ENCODE measurements at places on chromosomes 12 and 14.

DNA sequence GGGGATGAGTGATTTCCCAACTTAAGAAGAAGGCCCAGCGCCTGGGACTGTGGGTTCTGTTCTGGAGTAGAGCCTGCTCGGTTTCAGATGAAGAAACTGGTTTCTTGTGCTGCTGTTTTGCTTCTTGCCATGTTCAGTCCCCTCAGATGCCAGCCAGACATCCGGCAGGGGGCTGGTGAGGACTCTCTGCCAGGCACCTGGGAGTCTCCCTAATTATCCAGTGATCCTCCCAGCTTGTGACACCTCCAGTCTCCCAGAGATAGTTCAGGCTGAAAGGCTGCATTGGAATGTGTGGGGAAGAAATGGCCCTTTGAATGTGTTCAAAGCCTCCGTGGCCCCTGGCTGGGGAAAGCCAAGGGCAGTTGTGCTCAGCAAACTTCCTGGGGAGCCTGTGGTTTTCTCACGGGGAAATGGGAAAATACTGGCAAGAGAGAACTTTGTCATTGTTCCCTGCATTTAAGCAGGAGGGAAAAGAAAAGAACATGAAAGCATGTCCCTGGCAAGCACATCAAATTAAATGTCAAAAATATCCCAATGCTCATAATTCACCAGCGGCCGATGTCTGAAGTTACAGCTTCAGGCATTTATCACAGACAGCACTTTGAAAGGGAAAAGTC, 8.5 kb upstream of the SERPINA12 start:
- no peak for DNase-seq

- DNase-seq, result no peak
Measured at GRCh38 chr14:90381011-90381786, 15.6 kb upstream of the CALM1 start.

DNA sequence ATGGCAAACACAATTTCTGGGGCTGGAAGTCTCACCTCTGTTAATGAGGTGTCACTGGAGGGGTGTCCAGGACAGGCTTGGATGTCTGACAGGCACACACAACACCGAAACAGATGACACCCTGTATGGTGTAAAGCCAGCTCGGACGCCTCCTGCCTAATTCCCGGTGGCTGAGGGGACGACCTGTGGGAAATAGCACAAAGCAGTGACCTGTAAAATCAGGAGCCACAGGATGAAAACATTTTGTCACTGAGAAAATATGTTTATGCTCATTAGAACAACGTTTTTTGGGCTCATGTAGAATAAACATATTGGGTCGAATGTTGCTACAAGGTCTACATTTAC, 285.0 kb upstream of the RTL1 start:
- no peak for DNase-seq

- no peak for DNase-seq
Measured at GRCh38 chr12:105481392-105482300, 151.2 kb downstream of the C12orf75 start.

DNA sequence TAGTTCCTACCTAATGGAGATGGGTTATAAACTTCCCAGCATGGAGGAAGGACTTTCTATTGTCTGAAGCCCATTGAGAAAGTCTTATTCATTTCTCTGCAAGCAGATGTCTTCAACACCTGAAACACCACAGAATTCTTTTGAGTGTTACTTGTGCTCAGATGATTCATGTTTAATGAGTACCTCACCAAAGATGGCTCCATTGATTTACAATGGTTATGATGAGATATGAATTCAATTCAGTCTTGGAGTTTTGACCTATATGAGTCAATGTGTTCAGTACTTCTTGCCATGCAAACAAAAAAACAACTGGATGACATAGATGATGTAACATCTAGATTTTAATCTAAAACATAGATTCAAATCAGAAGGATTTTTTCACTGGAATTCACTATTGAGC, 15.4 kb upstream of the PAWR start:
- DNase-seq, result no peak

- no peak for DNase-seq
Measured at GRCh38 chr12:124222368-124223245, 72.3 kb upstream of the RFLNA start.

DNA sequence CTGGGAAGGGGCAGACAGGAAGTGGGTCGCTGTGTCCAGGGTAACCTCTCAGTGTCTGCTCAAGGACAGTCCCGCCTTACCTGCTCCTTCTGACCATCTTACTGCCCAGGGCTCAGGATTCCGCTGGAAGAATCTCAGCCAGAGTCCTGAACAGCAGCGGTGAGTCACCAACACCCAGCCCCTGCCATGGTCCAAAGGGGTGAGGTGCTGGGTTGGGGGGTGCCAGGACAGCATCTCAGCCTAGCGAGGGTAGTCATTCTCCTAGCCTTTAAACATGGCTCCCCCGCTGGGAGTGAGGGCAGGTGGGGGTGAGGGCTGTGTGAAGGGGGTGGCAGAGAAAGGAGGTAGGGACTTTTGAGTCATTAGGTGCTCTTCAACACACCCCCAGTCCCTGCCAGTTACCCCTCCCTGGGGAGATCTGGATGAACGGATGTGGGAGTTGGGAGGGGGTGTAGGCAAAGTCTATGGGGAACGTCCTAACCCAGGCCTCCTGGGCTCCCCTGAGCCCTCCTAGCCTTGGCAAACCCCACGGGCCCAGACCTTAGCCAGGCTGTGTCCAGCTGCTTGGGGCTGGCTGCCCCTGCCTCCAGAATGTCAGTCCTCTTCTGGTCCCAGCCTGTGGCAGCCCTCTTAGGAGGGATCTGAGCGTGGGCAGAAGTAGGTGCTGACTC, 2.5 kb downstream of the TAMALIN start:
- DNase-seq, result no peak

DNA sequence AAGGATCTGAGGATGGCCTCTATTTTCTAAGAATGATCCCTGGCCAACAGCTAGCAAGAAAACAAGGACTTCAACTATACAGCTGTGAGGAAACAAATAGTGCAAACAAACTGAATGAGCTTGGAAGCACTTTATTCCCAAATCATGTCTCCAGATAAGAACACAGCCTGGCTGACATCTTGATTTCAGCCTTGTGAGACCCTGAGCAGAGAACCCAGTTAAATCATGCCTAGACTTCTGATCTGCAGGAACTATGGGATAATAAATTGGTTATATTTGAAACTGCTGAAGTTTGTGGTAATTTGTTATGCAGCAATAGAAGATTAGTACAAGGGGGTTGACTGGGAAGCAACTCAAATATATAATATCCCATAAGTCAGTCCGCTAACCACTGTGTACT, 183.9 kb upstream of the BMP4 start:
- DNase-seq, result no peak

DNA sequence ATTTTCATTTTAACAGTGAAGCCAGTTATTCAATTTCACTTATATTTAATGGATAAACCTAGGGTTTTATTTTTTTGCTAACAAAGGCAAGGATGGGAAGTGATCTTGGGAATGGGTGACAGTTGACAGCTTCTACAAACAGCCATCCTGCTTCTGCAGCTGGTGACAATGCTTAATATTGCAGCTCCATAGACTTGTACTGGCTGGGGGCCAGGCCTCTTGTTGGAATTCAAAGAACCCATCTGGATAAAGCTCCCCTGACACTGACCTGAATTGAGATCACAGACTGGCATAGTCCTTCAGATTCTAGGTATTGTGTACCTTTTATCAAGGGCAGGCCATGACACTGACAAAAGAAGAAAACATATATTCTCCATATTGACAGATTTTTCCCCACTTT, 664.6 kb upstream of the FOXG1 start:
- DNase-seq, result no peak

DNA sequence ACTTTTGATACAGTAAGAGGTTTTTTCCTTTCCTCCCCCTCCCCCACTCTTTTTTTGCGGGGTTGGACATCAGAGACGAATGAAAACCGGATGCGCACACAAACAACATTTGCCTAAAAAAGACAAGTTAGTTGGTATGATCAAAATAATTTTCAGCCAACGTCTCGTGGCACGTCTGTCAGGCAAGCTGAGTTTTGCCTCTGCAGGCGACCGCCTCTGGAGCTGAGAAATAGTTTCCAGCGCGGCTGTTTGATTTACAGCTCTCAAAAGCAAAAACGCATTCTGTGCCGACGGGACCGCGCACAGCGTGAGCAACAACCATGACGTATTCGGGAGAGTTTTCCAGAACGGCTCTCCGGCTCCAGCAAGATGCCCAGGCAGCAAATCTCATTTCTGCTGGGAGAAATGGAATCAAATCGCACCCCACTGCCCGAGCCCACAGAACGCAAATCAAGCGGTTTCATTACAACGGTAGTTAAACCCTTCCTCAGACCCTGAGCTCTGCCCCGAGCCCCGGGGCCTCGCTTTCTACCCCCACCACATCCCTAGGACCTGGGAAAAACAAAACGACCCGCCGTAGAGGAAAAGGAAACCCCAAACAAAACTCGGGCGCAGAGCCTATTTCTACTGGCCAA, 14.2 kb upstream of the CALM1 start:
- DNase-seq, result peak; percentile 53

DNA sequence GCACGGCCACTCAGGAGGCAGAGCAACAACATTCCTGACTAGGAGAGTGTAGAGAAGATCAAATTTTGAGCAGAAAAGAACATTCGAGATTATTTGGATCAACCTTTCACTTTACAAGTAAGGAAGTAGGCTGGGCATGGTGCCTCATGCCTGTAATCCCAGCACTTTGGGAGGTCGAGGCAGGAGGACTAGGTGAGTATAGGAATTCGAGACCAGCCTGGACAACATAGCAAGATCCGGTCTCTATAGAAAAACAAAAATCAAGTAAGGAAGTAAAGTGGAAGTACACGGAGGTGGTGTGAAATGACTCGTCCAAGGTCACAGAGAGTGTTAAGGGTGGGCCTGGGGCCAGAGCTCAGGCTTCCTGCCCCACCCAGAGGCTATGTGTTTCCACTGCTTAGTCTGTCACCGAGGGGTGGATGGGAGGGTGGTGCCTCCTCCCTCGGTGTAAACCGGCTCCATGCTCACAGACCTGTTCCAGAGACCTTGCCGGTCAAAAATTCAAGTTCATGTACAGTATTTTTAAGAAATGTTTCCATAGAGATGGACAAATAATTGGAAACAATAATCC, 51.9 kb downstream of the MAP1LC3B2 start:
- no peak for DNase-seq

DNA sequence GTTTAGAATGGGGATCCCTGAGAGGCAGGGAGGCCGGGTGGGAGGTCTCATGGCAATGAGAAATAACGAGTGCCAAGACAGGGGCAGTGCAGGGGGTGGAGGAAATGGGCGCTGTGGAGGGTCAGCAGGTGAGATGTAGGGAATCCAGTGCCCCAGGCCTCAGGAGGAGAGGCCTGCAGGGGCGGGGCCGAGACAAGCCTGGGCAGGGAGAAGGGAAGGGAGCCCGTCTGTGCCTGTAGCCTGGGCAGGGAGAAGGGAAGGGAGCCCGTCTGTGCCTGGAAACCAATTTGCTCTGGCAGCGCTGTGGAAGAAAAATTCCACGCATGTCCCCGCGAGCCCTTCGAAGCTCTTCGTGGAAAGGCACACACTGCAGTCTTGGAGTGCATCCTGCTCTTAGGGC, 10.6 kb upstream of the NCOR2 start:
- DNase-seq, result no peak

GRCh38 chr12:89369166-89369565, 16.9 kb upstream of the DUSP6 start:
- DNase-seq, result no peak

- DNase-seq, result no peak
Measured at GRCh38 chr14:65827520-65827919, 415.0 kb downstream of the FUT8 start.

GRCh38 chr12:53974084-53975063, at the start of gene HOTAIR:
HOTAIR (minus strand) TSS chr12:53974954.
- DNase-seq, result no peak

- no peak for DNase-seq
Measured at GRCh38 chr14:37566811-37567371, 28.2 kb downstream of the FOXA1 start.

- DNase-seq, result no peak
Measured at GRCh38 chr12:6215120-6215807, 15.1 kb downstream of the CD9 start.

- no peak for DNase-seq
Measured at GRCh38 chr12:27077586-27077985, 4.8 kb downstream of the C12orf71 start.

DNA sequence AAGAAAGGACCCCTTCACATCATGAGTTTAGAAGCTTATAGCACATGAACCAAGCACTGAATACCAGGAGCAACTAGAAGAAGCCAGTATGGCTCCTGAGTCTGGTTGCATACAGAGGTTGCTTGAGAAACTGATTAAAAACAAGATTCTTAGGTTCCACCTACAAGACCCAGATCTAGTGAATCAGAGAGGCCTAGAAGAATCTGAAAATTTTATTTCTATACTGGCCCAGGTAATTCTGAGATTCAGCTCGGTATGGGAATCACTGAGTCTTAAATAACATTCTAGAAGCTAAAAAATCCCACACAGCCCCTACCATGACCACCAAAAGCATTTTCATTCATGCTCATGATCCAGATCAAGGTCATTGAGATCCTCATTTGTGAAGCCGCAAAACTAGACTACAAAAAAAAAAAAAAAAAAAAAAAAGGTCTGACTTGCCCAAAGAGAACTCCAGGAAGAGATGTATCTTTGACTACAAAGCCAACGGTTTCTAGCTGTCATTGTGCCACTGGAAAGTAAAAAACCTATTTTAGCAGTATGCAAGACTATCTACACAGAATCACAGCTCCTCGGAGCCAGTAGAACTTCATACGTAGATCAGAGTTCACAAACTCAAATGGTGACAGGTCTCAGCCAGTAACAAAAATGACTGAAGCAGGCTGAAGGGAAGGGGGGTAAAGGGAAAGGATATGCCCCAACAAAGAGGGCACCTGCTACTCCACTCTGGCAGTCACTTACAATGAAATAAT, 168.4 kb upstream of the EGLN3 start:
- no peak for DNase-seq

DNA sequence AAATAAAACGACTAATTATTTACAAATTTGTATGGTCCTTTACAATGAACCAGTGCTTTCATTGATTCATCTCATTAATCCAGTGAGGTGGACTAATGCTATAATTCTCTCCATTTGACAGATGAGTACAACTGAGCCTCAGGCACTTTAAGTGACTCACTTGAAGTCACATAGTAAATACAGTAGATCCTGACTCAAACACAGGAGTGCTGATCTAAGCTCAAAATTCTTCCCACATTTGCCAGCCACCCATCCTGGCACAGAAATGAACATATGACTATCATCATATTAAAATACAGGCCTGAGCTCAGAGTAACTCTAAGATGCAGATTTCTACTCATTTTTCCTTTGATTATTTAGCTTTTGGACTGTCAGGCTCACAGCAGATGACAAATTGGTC, 30.6 kb downstream of the SLC16A7 start:
- DNase-seq, result no peak

DNA sequence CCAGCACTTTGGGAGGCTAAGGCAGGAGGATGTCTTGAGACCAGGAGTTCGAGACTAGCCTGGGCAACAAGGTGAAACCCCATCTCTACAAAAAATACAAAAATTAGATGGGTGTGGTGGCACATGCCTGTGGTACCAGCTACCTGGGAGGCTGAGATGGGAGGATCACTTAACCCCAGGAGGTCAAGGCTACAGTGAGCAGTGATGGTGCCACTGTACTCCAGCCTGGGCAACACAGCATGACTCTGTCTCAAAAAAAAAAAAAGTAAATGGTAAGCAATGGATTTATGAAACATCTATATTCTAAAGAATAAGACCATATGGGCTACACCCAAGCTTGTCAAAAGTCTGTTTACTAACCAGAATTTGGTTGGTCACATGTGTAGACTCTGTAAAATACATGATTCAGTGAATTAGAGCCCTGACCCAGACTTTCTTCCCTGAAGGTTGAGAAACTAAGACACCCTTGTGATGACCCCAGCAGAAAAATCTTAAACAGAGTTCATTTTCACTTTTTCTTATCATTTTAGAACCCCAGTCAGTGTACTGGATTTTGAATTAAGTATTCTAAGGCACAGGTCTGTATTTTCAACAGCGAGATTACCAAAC, 12.1 kb downstream of the FGD6 start:
- DNase-seq, result no peak

- no peak for DNase-seq
Measured at GRCh38 chr12:8697120-8697475, 693 bp upstream of the RIMKLB start.
